Endodermal cell (in vitro differentiated cells): ENCODE measurements at places on chromosomes 7 and 10. TPM values are rescaled to one million over a fixed set of nuclear protein-coding genes. Genes with fewer than 3 reads are reported as not detected.

GRCh38 chr10:72719941-72720592 is 28.1 kb downstream of the MCU start:
- peak; percentile 57 for DNase-seq
- H3K27me3 ChIP-seq = no peaks in the 10 kb centered on the region
- H3K4me1 ChIP-seq = peaks cover 4% of the 10 kb centered on the region
- H3K4me3 ChIP-seq = no peak overlapping the region
- no peak overlapping the region for H3K27ac ChIP-seq

DNA sequence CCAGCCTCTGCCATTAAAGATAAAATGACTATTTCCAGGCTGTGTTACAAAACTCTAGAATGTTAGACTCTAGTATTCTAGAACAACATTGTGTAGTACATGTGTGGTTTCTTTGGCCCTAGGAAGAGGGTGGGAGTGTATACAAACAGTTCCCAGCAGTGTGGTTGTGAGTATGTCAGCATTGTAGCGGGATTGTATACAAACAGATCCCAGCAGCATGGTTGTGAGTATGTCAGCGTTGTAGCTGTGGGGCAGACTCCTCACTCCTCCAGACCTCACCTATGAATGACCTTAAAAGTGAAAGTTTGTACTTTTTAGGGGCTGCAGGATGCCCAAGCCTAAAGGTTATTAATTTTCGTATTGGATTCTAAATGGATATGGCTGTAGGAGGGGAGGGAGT is 6.9 kb upstream of the ACSL5 start:
- no peak overlapping the region for H3K4me3 ChIP-seq
- no peak overlapping the region for H3K27ac ChIP-seq
- H3K4me1 ChIP-seq = peaks cover 4% of the 10 kb centered on the region

INHBA gene
- 0.11 TPM in 1 of 2 replicates, not detected in the other for total RNA-seq

- no peaks in the 10 kb centered on the region for H3K36me3 ChIP-seq
- H3K4me1 ChIP-seq = peaks cover 10% of the 10 kb centered on the region
- peaks cover 100% of the 10 kb centered on the region for H3K27me3 ChIP-seq
- no peak overlapping the region for H3K4me3 ChIP-seq
- DNase-seq = peak; percentile 50
Measured at GRCh38 chr10:101221963-101222531, 7.2 kb downstream of the LBX1 start.

INSIG1 gene
- 27.2 to 102 TPM (median 29.1 TPM) in 3 replicates for total RNA-seq

DNA sequence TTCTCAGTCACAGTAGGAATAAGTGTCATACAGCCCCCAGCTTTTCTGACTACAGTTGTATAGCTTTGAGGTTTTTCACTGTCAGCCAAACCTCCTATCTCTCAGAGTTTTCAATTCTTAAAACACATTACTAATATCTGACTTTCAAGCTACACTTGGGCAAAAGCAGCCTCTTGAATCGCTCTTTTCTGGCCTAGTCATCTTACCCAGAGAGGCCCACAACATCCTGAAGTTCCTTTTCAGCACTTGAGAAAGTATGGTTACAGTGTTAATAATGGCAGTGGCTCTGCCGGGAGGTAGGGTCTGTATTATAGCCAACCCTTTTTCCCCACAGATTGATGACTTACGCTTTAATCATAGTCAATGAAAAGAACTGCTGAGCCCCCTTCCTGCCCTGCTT is 181.0 kb downstream of the LRRC4 start:
- no peak overlapping the region for H3K4me3 ChIP-seq
- no peaks in the 10 kb centered on the region for H3K27me3 ChIP-seq
- H3K27ac ChIP-seq = no peak overlapping the region

- no peak for DNase-seq
- no peaks in the 10 kb centered on the region for H3K27me3 ChIP-seq
- peaks cover 4% of the 10 kb centered on the region for H3K4me1 ChIP-seq
- H3K36me3 ChIP-seq = no peaks in the 10 kb centered on the region
Measured at GRCh38 chr10:3814838-3815220, 29.8 kb upstream of the KLF6 start.

PDCD4 gene
- total RNA-seq = 48.5 and 54.0 TPM in 2 replicates

- H3K27ac ChIP-seq = peak overlapping the region; percentile 24
- no peaks in the 10 kb centered on the region for H3K36me3 ChIP-seq
- no peak overlapping the region for H3K4me3 ChIP-seq
- no peaks in the 10 kb centered on the region for H3K4me1 ChIP-seq
- no peak for DNase-seq
Measured at GRCh38 chr7:6231184-6231583, 41.2 kb downstream of the CYTH3 start.

EN2 gene
- total RNA-seq = not detected in 2 replicates

DNA sequence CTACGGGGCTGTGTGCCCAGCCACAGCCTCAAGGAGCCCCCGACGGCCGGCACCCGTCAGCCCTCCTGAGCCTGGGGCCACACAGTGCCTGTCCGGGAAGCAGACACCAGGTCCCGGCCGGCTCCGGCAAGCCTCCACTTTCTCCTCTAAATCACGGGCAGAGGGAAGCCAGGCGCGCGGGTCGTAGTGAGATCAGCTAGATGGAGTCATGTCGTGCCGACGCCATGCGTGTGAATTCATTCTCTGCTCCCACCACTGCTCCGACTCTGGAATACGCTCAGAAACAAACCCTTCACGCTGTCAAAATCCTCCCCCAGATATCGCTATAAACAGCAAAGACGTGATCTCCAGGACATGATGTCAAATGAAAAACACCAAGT is 93.7 kb upstream of the DNAAF5 start:
- H3K27me3 ChIP-seq = no peaks in the 10 kb centered on the region
- H3K4me3 ChIP-seq = no peak overlapping the region
- DNase-seq = no peak
- no peak overlapping the region for H3K27ac ChIP-seq

DNA sequence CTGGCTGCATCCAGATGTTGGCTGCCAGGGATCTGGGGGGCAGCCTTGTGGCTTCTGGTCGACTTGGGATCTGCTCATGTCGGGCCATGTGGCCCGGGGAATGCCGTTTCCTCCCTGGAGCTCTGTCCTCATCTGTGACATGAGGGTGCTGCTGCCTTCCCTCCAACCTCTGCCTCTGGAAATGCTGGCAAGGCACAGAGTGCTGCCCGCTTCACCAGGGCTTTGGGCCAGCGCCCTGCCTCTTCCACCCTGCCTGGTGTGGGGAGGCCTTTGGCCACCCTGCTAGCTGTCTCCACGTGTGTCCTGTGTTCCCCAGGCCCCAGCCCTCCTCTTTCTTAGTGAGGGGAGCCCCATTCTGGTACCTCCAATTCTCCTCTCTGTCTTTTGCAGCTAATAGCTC is 5.8 kb upstream of the SMARCD3 start:
- DNase-seq = no peak
- no peak overlapping the region for H3K4me3 ChIP-seq
- no peaks in the 10 kb centered on the region for H3K27me3 ChIP-seq
- no peak overlapping the region for H3K27ac ChIP-seq
- H3K4me1 ChIP-seq = peaks cover 22% of the 10 kb centered on the region

DNA sequence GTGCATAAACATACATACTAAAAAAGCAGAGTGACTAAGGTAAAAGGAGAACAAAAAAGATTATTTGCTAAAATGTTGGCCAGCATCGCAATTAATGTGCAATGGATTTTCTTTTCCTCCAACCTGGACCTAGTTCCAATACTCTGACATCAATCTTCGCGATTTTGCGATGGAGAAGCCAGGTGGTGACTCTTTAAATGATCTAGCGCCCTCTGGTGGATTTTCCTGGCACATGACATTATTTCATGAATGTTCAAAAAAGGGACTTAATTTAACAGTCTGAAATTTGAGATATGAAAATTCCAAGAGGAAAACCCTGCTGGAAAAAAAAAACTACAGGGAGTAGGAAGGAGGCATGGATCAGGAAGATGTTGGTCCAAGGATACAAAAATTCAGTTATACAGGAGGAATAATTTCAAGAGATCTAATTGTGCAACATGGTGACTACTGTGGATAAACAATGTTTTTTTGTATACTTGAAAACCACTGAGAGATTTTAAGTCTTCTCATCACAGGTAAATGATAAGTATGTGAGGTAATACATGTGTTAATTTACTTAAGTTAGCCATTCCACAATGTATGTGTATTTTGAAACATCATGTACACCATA is 4.3 kb upstream of the KCNMA1 start:
- no peaks in the 10 kb centered on the region for H3K4me1 ChIP-seq
- H3K27me3 ChIP-seq = peaks cover 44% of the 10 kb centered on the region
- no peak overlapping the region for H3K4me3 ChIP-seq
- no peaks in the 10 kb centered on the region for H3K36me3 ChIP-seq
- no peak overlapping the region for H3K27ac ChIP-seq

DNA sequence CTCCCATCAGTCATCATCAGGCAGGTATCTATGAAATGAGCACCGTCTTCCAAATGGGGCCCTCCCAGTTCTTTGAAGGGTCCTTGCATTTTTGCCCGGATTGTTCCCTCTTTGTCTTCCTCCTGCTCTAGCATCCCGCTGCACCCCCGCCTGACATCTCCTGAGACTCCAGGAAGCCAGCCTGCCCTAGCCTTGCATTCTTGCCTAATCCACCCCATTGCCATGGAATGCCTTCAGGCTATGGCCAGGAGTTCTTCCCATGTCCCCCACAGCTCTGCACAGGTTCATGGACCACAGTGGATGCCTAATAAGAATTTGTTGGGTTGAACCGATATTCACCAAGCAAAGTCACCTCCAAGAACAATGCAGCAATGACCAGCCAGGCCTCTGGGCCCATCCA is 62.1 kb downstream of the ZMIZ1 start:
- H3K4me3 ChIP-seq = no peak overlapping the region
- H3K27me3 ChIP-seq = no peaks in the 10 kb centered on the region
- peaks cover 34% of the 10 kb centered on the region for H3K36me3 ChIP-seq
- H3K27ac ChIP-seq = no peak overlapping the region
- peak; percentile 77 for DNase-seq

CDK1 gene
- 78.3 and 81.5 TPM in 2 replicates for total RNA-seq

DNA sequence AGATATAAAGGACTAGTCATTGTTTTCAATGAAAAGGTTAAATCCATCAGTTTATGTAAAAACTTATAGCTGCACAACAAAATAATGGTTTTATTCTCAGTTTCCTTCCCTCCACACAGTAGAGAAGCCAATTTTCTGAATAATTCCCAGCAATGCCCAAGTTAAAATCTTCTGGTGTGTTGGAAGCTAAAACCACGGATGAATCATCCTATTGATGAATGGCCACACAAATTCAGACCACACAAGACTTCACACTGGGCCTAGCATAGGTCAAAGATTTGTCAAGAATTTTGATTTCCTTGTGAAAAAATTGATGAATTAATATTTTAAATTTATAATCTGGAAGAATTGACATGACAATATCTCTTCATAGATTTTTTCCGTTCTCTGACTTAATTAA is 617.6 kb downstream of the INHBA start:
- no peaks in the 10 kb centered on the region for H3K36me3 ChIP-seq
- no peak overlapping the region for H3K4me3 ChIP-seq
- DNase-seq = no peak

DNA sequence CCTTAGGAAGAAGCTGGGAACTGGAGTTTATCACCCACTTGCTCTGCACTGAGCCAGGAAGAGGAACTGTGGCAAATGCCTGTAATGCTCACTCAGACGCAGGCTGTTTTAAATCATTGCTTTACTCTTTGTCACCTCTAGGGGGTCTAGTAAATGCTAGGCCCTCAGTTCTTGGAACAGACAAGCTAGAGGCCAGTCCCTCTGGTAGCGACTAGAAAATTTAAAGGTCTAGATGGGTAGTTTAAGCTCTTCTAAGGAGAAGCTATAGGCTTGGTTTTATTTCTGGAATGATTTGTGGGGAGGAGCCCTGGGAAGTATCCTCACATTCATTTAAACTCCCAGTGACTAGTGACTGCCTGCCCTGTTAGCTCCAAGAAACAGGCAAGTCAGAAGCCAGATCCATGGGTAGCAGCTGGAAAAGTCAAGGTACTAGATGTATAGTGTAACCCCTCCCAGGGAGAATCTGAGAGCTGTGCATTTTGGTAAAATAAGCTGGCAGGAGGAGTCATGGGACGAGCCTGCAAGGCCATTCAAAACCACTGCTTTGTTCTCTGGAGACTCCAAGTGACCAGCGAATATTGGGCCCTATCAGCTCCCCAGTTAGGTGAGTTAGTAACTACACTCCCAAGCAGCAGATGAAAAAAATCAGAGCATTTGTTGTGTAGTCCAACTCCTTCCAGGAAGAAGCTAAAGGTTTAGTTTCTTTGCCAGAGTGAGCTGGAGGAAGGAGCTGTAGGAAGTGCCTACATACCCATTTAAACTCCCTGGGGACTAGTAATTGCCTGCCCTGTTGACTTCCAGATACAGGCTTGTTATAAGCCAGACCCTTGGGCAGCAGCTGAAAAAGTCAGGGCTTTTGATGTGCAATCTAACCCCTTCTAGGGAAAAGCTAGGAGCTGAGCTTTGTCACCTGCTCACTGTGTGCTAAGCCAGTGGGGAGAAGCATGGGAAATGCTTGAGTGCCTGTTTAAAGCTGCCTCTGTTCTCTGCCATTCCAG is 68.9 kb downstream of the DYNC1I1 start:
- H3K4me3 ChIP-seq = peak overlapping the region; percentile 28
- H3K27me3 ChIP-seq = no peaks in the 10 kb centered on the region
- DNase-seq = peak; percentile 66
- peaks cover 11% of the 10 kb centered on the region for H3K36me3 ChIP-seq
- H3K27ac ChIP-seq = peak overlapping the region; percentile 85
